Activated naive CD8-positive, alpha-beta T cell treated with anti-CD3 and anti-CD28 coated beads for 36 hours (primary cell): ENCODE measurements at places on chromosomes 3 and 15. TPM values are rescaled to one million over a fixed set of nuclear protein-coding genes. Genes with fewer than 3 reads are reported as not detected.

GRCh38 chr15:100464256-100464655 is 64.5 kb downstream of the CERS3 start:
- H3K4me1 ChIP-seq: peaks cover 11% of the 10 kb centered on the region
- DNase-seq: no peak
- no peak overlapping the region for H3K4me3 ChIP-seq
- H3K27ac ChIP-seq: no peak overlapping the region
- peaks cover 5% of the 10 kb centered on the region for H3K36me3 ChIP-seq

- peaks cover 70% of the 10 kb centered on the region for H3K27me3 ChIP-seq
- DNase-seq: no peak
- H3K4me3 ChIP-seq: peak overlapping the region; percentile 62
- no peak overlapping the region for H3K27ac ChIP-seq
These were observed 722 bp downstream of the CACNA1D start for GRCh38 chr3:53495146-53495519.

CHRNB4 gene
- total RNA-seq: not detected

DNA sequence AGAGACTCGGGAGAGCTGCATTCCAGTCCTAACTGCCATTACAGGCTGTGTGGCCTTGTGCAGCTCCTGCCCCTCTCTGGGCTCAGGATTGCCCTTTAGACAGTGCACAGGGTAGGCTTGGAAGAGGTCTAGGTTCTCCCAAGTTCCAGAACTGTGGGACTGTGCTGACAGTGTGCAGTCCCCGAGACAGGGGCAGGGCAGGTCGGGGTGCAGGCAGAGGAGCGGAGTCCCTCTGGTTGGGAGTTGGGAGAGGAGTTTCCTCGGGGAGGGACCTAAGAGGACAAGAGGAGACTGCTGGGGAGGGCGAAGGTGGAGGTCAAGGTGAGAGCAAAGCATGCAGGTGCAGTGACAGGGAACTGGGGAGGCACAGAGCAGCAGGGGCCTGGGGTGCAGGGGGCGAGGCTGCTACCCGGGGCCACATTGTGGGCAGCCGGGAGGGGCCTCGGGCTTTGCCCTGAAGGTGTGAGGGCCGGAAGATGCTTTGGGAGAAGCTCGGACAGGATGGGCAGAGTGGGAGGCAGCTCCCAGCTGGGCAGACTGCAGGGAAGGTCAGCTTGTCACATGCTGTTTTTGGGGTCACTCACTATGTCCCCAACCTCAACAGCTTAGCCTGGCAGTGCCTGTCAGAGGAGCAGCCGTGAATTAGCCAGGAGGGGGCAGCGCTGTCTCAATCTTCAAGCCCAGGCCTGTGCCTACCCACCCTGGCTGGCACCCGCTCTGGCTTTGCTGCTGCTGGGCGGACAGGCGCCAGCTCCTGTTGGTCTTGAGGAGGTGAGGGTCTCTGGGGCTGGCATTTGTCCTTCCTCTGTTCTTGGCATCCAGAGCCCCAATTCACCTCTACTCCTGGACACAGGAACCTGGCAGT is 15.4 kb upstream of the CSPG4 start:
- H3K4me3 ChIP-seq: no peak overlapping the region
- H3K27me3 ChIP-seq: peaks cover 21% of the 10 kb centered on the region
- H3K36me3 ChIP-seq: no peaks in the 10 kb centered on the region
- peak; percentile 66 for DNase-seq
- H3K4me1 ChIP-seq: peaks cover 15% of the 10 kb centered on the region

GRCh38 chr15:81625896-81626295 is 251.9 kb upstream of the TMC3 start:
- DNase-seq: no peak
- H3K4me3 ChIP-seq: no peak overlapping the region
- H3K27me3 ChIP-seq: peaks cover 14% of the 10 kb centered on the region
- no peak overlapping the region for H3K27ac ChIP-seq
- no peaks in the 10 kb centered on the region for H3K4me1 ChIP-seq
- no peaks in the 10 kb centered on the region for H3K36me3 ChIP-seq

- DNase-seq: no peak
- H3K36me3 ChIP-seq: peaks cover 40% of the 10 kb centered on the region
- H3K27ac ChIP-seq: peak overlapping the region; percentile 46
- peak overlapping the region; percentile 50 for H3K4me3 ChIP-seq
- peaks cover 79% of the 10 kb centered on the region for H3K4me1 ChIP-seq
- no peaks in the 10 kb centered on the region for H3K27me3 ChIP-seq
These were observed 42.8 kb downstream of the ZNF609 start for GRCh38 chr15:64503197-64503596.

MST1R gene
- total RNA-seq: 0.76 TPM

INAFM2 gene
- 13.5 TPM for total RNA-seq

NDUFB5 gene
- total RNA-seq: 106 TPM

GRCh38 chr3:138136201-138136600 is 4.0 kb upstream of the A4GNT start:
- DNase-seq: no peak
- no peaks in the 10 kb centered on the region for H3K36me3 ChIP-seq
- H3K4me3 ChIP-seq: no peak overlapping the region
- no peaks in the 10 kb centered on the region for H3K4me1 ChIP-seq
- no peaks in the 10 kb centered on the region for H3K27me3 ChIP-seq

DNA sequence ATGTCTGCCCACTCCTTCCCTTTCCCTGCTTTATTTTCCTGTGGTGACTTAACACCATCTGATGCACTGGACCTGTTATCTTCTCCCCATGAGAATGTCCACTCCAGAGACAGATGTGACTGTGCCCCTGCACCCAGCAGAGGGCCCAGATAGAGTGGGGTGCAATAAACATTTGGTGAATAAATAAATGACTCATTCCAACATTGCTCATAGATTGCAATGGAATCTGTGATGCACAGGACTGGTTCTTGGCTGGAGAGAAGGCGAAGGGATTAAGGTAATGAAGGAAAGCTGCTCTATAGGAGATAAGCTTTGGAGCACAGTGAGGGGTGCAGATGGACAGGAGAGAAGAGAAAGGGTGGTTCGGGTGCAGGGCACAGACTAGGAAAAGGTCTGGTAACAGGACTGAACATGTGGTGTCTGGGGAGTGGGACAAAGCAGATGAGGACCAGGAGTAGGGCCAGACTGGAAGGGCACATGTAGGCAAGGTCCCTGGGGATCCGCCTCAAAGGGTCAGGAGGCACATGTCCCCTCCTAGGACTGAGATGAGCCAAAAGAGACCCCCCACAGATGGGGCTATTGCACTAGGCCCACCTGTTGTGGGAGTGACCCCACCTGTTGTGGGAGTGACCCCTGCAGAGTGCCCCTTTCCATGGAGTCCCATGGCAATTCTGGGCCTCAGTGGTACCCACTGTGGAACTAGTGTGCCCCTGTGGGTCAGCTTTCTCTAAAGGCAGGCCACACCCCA is 17.5 kb upstream of the POC1A start:
- H3K36me3 ChIP-seq: no peaks in the 10 kb centered on the region
- H3K27ac ChIP-seq: no peak overlapping the region
- no peak for DNase-seq
- no peaks in the 10 kb centered on the region for H3K4me1 ChIP-seq
- no peak overlapping the region for H3K4me3 ChIP-seq
- H3K27me3 ChIP-seq: no peaks in the 10 kb centered on the region

DNA sequence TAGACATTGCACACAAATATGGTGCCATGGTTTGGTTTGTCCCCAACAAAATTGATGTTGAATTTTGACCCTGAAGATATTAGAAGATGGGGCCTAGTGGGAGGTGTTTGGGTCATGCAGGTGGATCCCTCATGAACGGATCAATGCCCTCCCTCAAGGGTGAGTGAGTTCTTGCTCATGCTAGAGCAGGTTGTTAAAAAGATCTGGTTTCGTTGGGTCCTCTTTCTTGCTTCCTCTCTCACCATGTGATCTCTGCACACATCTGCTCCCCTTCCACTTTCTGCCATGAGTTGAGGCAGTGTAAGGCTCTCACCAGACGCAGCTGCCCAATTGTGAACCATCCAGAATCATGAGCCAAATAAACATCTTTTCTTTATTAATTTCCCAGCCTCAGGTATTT is 87.8 kb upstream of the MDFIC2 start:
- H3K27me3 ChIP-seq: peaks cover 20% of the 10 kb centered on the region
- no peak overlapping the region for H3K27ac ChIP-seq
- DNase-seq: no peak
- no peaks in the 10 kb centered on the region for H3K36me3 ChIP-seq
- H3K4me1 ChIP-seq: no peaks in the 10 kb centered on the region

BUB1B gene
- 62.3 TPM for total RNA-seq

GRCh38 chr3:79558943-79559342 is 208.9 kb downstream of the ROBO1 start:
- H3K27me3 ChIP-seq: no peaks in the 10 kb centered on the region
- no peak overlapping the region for H3K4me3 ChIP-seq
- no peak for DNase-seq
- no peak overlapping the region for H3K27ac ChIP-seq

MYO5C gene
- 0.56 TPM for total RNA-seq

LTF gene
- total RNA-seq: not detected

- no peaks in the 10 kb centered on the region for H3K4me1 ChIP-seq
- H3K4me3 ChIP-seq: no peak overlapping the region
- no peak overlapping the region for H3K27ac ChIP-seq
- peaks cover 4% of the 10 kb centered on the region for H3K36me3 ChIP-seq
- no peaks in the 10 kb centered on the region for H3K27me3 ChIP-seq
These were observed 58.1 kb downstream of the SNX4 start for GRCh38 chr3:125461896-125462295.

GOLGA6B gene
- total RNA-seq: not detected

DNA sequence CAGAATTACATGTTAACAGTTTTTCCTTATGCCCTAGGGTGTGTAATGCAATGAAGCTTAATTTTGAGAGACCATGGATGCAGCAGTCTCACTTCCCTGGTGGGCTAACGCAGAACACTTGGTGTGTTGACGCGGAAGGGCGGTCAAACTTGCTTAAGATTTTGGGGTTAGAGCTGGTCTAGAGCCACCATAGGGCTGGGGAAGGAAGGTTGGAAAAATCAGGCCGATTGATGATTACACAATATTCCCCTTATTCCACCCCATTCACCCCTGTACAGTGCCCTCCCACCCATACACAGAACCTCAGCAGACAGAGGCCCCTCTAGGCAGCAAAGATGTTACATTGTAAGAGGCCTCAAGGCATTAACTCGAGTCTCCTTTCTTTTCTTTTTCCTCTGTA is 24.3 kb downstream of the VGLL4 start:
- no peak overlapping the region for H3K4me3 ChIP-seq
- H3K27ac ChIP-seq: no peak overlapping the region
- peaks cover 68% of the 10 kb centered on the region for H3K4me1 ChIP-seq
- no peaks in the 10 kb centered on the region for H3K27me3 ChIP-seq
- peaks cover 28% of the 10 kb centered on the region for H3K36me3 ChIP-seq

ST8SIA2 gene
- total RNA-seq: not detected

ZXDC gene
- 18.7 TPM for total RNA-seq

GRCh38 chr3:152295806-152296205 is 27.1 kb downstream of the MBNL1 start:
- no peaks in the 10 kb centered on the region for H3K27me3 ChIP-seq
- H3K36me3 ChIP-seq: peaks cover 45% of the 10 kb centered on the region
- H3K4me3 ChIP-seq: no peak overlapping the region

GRCh38 chr3:9978710-9979305 is 7.8 kb downstream of the EMC3 start:
- H3K27me3 ChIP-seq: no peaks in the 10 kb centered on the region
- peaks cover 7% of the 10 kb centered on the region for H3K36me3 ChIP-seq
- no peak for DNase-seq
- no peak overlapping the region for H3K27ac ChIP-seq
- H3K4me1 ChIP-seq: peaks cover 19% of the 10 kb centered on the region
- H3K4me3 ChIP-seq: no peak overlapping the region

DNA sequence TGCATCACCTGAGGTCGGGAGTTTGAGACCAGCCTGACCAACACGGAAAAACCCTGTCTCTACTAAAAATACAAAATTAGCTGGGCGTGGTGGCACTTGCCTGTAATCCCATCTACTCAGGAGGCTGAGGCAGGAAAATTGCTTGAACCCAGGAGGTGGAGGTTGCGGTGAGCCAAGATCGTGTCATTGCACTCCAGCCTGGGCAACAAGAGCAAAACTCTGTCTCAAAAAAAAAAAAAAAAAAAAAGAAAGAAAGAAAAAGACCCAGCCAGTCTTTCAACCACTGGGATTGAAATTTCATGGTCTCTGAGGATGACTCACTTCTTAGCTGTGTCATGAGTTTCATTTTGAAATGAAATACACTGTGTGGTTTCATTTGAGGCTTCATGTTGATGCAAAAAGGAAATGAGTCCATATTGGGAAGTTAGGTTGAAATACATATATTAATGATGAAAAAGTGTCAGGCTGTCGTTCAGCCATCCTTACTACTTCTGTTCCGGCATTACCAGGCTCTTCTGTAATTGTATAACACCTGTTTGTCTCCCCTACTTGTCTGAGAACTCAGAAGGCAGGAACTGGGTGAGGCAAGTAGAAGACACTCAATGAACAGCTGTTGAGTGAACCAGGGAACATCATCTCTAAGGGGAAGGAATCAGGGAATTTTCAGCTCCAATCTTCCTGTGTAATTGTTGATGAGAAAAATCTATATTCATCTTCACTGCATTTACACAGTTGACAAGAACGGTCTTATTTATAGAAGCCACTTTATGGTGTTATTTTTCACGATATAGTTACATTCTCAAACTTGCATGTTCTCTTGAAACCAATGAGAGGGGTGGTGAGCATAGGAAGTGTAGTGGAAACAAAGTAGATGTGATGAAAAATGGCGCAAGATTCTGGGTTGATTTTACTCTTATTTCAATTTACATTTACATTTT is 87.4 kb downstream of the NFKBIZ start:
- H3K27me3 ChIP-seq: no peaks in the 10 kb centered on the region
- H3K4me1 ChIP-seq: peaks cover 28% of the 10 kb centered on the region
- H3K36me3 ChIP-seq: peaks cover 7% of the 10 kb centered on the region
- DNase-seq: peak; percentile 21
- H3K4me3 ChIP-seq: peak overlapping the region; percentile 54

SCN11A gene
- total RNA-seq: 0.12 TPM

DNA sequence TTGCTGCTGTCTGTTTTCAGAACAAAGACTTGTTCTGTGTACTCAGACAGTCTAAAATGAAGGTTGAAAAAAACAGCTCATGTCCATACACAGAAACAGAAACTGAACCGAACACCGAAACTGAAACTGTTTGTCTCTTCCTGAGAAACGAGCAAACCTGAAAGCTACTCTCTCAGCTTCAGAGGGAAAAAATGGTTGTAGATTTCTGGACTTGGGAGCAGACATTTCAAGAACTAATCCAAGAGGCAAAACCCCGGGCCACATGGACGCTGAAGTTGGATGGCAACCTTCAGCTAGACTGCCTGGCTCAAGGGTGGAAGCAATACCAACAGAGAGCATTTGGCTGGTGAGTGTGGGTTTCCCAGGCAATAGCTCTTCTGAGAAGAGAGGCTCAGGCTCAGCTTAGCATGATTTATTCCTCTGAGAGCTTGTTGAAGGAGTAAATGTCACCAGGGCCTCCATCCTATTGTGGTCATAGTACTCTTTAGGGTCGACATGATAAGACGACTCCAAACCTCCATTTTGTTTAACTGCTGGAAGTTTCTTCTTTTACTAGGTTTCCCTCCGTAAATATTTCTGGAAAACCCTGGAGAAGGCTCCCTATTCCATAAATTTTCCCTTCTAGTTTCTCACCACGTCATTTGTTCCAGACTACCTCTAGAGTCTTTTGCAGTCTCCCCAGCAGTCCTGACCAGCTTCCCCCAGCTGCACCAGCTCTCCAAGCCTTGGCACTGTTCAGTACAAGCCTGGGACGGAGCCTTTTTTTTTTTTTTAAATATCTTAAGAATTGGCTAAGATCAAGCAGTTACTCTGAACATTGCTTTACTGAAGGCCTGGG is at the start of gene RTP4:
Gene RTP4 (plus strand): TSS at position 135 of the 838 bp plus-strand sequence. CDS start 57 bp downstream, at position 192.
- H3K27ac ChIP-seq: peak within 1 kb of the TSS; percentile 98
- H3K36me3 ChIP-seq: peaks cover 40% of the 10 kb centered on the region
- H3K4me3 ChIP-seq: peak within 1 kb of the TSS; percentile 82
- no peaks in the 10 kb centered on the region for H3K27me3 ChIP-seq
- peak; percentile 33 for DNase-seq
- peaks cover 14% of the 10 kb centered on the region for H3K4me1 ChIP-seq

GRCh38 chr15:52148403-52148802 is 35.8 kb upstream of the BCL2L10 start:
- DNase-seq: no peak
- no peaks in the 10 kb centered on the region for H3K27me3 ChIP-seq
- peaks cover 14% of the 10 kb centered on the region for H3K36me3 ChIP-seq
- H3K4me1 ChIP-seq: no peaks in the 10 kb centered on the region
- H3K4me3 ChIP-seq: no peak overlapping the region

MYRIP gene
- total RNA-seq: not detected
